GM10248 (cell line): ENCODE measurements at places on chromosomes 2 and 18.

DNA sequence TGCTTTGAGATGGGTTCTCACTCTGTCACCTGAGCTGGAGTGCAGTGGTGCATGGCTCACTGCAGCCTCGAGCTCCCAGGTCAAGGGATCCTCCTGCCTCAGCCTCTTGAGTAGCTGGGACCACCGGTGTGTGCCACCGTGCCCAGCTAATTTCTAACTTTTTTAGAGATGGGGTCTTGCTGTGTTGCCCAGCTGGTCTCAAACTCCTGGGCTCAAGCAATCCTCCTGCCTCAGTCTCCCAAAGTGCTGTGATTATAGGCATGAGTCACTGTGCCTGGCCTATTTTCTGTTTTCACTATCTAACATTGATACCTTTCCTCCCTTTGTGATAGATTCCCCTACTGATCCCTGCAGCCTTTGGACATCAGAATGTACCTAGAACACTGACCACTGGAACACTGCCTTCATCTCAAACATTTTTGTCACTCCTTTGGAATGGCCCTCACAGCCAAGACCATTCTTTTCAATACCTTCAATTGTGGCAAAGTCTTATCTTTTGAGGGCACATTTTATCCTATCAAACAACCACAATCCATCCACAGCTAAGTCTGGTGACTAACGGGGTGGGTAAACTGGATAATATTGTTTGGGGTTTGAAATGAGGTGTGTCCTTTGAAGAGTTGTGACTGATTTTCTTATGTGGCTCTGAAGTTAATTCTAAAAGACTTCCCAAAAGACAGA lies 43.7 kb downstream of the EPAS1 start:
- no peak for DNase-seq

GRCh38 chr2:24182507-24182906 lies 7.7 kb downstream of the FAM228A start:
- no peak for DNase-seq

GRCh38 chr18:34707670-34708069 lies 2.4 kb upstream of the DTNA start:
- DNase-seq = no peak

DNA sequence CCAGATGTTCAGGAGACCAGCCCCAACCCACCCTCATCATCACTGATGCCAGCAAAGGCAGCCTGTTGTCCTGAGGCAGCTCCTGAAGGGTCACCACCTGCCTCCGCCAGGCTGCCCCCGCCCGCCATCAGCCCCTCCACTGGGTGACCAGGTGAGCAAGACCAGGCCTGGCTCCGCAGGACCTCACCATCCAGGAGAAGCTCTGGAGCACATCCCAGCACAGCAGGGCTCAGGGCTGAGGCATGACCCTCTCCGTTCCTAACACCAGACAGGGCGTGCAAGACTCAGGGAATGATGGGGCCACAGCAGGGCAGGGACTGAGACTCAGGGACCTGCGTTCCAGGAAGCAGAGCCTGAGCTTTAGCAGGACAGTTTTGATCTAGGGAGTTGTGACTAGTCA lies 218.8 kb upstream of the RAB6C start:
- DNase-seq = no peak

DNA sequence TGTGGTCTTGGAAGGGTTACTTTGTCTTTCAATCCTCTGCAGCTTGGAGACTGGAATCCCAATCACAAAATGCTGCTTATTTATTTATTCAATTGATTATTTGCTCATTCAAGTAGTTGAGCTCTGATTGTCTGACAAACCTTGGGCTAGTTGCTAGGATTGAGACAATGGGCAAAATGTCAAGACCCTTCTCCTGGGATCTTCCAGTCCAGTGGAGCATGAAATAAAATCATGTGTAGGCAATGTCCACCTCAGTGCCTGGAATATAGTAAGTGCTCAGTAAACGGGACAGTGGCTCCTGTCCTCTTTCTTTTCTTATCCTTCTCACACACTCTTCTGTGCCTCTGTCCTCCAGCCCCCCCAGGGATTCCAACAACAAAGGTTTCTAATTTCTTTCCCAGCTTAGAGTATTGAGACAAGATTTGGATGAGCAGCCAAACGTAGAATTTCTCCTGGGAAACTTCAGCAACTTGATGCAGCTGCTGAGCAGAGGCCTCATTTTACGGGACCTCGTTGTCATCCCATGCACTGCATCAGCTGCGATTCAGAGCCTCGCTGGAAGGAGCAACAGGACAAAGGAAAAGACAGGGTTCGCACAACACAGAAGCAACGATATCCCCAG lies 545.0 kb downstream of the SOX11 start:
- no peak for DNase-seq

GRCh38 chr2:47641366-47641765 lies 141.6 kb upstream of the MSH6 start:
- no peak for DNase-seq

DNA sequence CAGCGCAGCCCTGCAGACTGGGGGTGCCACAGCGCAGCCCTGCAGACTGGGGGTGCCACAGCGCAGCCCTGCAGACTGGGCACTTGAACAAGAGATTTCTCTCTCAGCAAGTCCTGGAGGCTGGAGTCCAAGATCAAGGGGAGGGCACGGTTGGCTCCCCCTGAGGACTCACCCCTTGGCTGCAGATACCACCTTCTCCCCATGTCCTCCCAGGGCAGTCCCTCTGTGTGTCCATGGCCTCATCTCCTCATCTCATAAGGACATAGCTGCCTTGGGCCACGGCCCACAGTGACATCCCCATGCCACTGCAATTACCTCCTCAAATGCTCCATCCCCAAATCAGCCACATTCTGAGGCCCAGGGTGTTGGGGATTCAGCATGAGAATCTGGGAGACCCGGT lies 98.2 kb downstream of the TPO start:
- no peak for DNase-seq

- peak; percentile 40 for DNase-seq
Observed at GRCh38 chr2:216404010-216404618, 8.2 kb upstream of the SMARCAL1 start.

DNA sequence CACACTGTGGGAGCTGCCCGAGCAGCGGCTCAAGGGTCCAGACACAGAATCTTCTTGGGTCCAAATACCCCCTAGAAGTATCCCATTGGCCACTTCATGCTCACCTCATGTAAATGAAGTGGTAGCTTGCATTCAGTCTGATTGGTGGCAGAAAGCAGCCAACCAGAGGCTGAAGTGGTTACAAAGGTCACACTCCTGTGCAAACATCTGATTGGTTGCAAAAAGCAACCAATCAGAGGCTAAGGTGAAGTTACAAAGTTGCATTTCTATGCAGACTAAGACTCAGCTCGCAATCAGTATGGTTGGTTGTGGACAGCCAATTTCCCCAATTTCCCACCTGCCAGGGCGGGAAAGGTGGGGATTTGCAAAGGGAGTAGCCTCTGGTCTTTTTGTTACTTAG lies 94.3 kb downstream of the DGKD start:
- DNase-seq = no peak
